NCI-H524 treated with DMSO at 0.1 percent for 48 hours (cell line): ENCODE measurements at places on chromosomes 11 and 22.

DNA sequence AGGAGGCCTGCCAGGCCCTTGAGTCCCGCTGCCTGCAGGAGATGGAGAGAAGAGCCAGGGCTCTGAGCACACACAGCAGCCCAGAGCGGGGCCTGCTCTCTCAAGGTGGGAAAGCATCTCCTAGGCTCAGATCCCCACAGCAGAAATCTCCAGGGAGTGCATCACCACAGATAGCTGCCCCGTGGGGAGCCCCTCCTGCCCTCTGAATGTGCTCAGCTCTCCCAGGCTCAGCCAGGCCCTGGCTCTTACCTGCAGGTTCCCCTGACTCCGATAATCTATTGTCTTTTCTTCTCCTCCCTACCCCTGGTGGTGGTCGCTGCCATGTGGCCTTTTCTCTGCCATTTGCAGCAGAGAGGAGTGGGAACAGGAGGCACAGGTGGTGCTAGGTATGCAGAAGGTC, 49.9 kb downstream of the BTG4 start:
- no peak for DNase-seq

- no peak for DNase-seq
These were observed 3.2 kb downstream of the GLB1L2 start for GRCh38 chr11:134334796-134335571.

- no peak for DNase-seq
These were observed at the start of gene ISX for GRCh38 chr22:35065796-35066218. TSS of gene ISX (plus strand) at chr22:35066158. CDS start at chr22:35067088, 930 bp downstream.

GRCh38 chr22:41382098-41382578, 396 bp downstream of the TEF start:
- DNase-seq = no peak

GRCh38 chr22:33819743-33820142, 100.5 kb downstream of the LARGE1 start:
- DNase-seq = no peak

GRCh38 chr11:2870460-2870859, 15.1 kb downstream of the CDKN1C start:
- no peak for DNase-seq

- DNase-seq = no peak
These were observed 3.8 kb upstream of the TMEM123 start for GRCh38 chr11:102456381-102456780.

DNA sequence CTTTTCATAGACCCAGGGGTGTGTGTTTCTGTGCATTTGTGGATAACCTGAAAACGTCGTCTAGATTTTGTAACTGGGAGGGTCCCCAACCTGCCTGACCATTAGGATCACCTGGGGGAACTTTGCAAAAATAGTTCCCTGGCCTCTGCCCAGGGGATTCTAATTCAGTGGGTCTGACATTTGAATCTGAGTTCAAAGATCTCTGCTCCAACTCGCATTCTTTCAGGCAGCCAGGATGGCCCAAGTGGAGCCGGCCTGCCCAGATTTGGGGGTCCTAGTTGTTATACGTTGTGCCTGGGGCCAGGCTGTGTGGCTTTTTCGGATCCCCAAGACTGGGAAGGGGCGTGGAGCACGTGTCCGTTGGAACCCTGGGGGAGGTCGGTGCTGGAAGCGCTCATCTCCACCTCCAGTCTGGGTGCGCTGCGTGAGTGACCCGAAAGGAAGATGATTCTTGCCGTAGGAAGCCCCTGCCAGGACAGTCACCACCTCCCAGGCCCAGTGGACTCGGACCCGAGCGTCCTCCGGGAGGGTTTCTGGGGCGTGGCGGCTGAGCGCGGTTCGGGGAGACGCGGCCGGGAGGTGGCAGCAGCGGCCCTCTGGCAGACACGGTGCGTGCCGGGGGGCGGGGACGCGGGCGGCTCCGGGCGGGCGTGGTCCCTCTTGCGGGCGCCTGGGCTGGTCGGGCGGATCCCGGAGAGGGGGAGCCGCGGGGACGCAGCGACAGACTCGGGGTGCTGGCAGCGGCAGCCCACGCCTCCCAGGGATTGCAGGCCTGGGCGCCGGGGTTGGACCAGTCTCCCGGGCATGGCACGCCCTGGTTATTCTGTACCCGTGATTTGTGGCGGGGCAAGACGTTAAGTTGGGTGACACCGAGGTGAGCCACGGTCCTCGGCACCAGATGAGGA, 29.2 kb upstream of the PLET1 start:
- DNase-seq = no peak

GRCh38 chr11:114326776-114327175, 30.6 kb downstream of the NNMT start:
- DNase-seq = no peak

DNA sequence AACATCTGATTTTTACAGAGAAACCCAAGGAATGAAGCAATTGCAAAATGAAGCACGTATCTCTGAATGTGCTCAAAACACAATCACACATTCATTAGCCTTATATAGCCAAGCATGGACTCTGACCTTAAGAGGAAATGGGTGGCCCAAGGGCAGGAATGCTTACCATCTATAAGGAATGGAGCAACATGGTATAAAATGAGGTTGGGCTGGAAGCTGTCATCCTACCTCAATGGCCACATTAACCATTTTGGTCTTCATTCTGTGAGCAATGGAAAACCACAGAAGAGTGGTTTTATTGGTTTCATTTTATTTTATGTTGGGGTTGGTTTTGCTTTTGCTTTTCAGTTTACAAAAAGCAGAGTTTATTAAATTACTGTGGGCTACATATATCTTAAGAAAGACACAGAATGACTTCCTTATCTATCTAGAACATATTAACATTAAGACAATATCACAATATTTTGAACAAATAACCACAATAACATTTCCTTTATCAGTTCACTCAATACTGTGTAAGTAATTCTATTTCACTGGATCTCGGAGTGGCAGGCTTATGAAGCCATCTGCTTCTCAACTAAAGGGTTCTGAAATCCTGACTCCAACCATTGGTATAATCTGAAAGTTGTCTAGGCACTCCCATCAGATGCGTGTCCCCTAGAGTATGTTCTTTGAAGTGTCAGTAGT, 10.8 kb upstream of the MS4A13 start:
- no peak for DNase-seq

GRCh38 chr22:39526736-39527171, 5.8 kb downstream of the RPS19BP1 start:
- DNase-seq = no peak

- no peak for DNase-seq
These were observed 11.9 kb upstream of the OR9Q1 start for GRCh38 chr11:58011771-58012170.

DNA sequence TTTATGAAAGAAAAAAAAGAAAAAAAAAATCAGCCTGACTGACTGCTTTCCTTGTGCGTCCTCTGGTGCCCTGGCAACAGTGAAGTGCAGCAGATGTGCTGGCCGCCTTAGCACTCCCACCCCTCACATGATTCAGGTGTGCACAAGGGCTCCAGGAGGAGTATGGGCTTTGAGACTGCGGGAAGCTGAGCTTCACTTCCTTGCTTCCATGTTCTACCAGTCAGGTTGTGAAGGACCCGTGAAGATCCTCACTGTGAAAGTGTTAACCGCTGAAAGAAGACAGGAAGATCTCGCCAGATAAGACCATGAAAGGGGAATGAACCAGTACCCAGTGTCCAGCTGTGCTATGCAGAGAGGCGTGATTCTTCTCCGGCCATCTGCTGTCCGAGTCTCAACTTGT, 48.2 kb downstream of the HIRA start:
- DNase-seq = no peak

DNA sequence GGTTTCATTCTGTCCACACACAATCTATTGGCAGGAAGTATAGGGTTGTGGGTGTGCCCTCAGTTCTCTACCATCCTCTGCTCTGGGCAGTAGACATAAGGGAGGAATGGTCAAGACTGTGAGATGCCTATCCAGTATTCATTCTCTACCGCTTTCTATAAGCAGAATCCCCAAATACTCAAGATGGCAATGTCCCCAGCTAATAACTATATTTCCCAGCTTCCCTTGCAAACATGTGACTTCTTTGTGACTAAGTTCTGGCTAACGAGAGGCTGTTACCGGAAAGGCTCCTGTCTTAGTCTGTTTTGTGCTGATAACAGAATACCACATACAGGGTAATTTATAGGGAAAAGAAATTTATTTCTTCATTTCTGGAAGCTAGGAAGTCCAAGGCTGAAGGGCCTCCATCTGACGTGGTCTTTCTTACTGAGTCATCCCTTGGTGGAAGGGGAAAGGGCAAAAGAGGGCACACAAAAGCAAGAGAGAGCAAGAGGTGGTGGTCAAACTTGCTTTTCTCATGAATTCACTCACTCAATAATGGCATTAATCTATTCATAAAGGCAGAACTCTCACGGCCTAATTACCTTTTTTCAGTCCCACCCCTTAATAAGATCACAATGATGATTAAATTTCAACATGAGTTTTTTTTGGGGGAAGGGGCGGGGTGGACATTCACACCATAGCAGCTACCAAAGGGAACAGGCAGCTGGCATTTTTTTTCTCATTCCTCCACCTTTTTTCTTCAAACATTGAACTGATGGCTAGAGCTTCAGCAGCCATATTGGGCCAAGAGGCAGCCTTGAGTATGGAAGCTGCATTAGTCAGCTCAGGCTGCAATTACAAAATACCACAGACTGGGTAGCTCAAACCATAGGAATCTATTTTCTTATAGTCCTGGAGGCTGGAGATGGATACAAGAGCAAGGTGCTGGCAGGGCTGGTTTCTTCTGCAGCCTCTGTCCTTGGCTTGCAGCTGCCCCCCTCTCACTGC, 109.7 kb upstream of the OR9Q1 start:
- DNase-seq = no peak

- DNase-seq = no peak
These were observed 18.5 kb upstream of the LRRC10B start for GRCh38 chr11:61489833-61490721.

- DNase-seq = no peak
These were observed 11.5 kb downstream of the ANO1 start for GRCh38 chr11:70089631-70090030.

DNA sequence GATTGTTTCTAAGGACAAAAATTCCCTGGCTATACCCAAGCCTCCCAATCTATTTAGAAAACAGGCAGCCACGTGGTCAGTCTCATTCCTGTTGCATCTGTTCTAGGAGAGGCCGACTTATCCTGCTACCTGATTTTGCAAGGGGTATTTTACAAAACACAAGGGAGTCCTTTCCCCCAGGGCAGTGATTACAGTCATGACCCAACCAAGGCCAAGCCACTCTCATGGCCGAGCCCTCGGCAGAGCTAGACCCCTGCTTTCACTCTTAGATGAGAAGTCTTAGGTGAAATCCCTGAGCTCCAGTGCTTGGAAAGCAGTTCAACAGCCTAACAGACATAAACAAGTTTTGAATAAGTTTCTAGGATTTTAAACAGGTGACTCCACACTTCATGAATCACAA, 89.0 kb upstream of the PITPNB start:
- no peak for DNase-seq

GRCh38 chr22:36757668-36758211, 18.2 kb downstream of the IFT27 start:
- DNase-seq = no peak

GRCh38 chr22:41598081-41598480, 8.4 kb upstream of the PMM1 start:
- DNase-seq = no peak

- DNase-seq = no peak
These were observed 14.1 kb downstream of the PLCB3 start for GRCh38 chr11:64265176-64266160.

DNA sequence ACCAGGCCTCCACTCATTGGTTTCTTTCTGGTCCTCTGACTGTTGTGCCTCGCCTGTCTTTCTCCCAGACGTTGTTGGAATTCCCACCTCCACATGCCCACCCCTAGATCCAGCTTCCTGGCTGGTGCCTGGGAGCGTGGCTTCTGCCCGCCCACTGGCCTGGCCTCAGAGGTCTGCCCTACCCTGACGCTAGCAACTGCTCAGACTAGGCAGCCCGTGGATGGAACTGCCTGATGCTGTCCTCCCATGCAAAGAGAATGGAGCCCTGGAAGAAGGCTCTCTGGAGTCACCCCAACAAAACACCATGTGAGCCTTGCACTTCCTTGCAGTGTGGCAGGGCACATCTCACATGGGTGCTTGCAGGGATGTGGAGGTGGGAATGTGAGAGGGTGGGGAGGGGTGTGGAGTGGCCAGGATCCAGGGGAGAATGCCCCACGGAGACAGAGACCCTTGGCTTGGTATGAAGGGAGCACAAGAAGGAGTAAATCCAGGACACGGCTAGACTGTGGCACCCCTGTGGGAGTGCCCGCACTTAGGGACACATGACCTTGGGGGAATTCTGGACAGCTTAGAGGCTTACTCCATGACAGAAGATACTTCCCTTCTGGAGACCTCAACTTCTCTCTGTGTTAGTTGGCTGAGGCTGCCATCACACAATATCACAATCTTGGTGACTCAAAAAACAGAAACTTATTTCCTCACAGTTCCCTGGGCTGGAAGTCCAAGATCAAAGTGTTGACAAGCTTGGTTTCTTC, 22.5 kb upstream of the ADA2 start:
- no peak for DNase-seq

- DNase-seq = no peak
These were observed 96.1 kb upstream of the AKIP1 start for GRCh38 chr11:8814923-8815240.

- no peak for DNase-seq
These were observed 52.8 kb downstream of the SERGEF start for GRCh38 chr11:17960091-17960490.

GRCh38 chr22:19193879-19194278, 15.3 kb upstream of the SLC25A1 start:
- no peak for DNase-seq
